NAMALWA (cell line): ENCODE measurements at places on chromosomes 6 and 20.

- no peak for DNase-seq
These were observed 1.0 kb downstream of the TOMM34 start for GRCh38 chr20:44959082-44959637.

DNA sequence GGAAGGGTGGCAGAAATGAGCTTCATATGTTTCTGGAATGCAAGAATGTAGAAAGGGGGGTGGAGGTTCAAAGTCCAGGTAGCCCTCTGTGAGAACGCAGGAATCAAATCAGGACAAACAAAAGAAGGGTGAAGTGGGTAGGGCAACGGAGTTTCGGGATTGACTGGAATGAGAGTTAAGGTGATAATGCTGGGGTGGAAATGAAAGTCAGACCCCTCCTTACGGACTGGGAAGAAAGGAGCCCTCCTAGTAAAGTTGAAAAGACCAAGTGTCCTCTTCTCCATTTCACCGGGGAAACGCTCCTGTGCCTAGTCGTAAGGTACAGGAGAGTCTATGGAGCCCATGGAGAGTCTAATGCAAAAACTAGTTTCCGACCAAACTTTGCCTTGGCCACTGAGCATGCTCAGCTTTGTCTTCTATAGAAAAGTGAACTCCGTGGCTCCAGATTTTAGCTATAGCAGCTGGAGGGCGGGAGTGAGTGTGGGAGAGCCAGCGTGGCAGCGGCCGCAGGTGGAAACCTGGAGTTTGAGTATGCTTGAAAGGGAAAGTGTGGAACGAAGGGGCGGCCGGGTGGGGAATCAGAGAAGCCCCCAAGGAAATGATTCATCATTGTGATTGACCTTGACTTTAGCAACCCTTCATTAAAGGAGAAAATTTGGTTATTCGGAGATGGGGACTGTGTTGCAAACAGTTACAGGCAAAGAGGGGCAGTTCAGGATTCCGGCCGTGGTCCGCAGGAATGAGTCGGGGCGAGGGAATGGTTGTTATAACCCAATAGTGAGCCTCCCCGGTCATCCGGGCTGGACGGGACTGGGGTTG is 1.3 kb upstream of the LRRC1 start:
- DNase-seq, result peak; percentile 64

DNA sequence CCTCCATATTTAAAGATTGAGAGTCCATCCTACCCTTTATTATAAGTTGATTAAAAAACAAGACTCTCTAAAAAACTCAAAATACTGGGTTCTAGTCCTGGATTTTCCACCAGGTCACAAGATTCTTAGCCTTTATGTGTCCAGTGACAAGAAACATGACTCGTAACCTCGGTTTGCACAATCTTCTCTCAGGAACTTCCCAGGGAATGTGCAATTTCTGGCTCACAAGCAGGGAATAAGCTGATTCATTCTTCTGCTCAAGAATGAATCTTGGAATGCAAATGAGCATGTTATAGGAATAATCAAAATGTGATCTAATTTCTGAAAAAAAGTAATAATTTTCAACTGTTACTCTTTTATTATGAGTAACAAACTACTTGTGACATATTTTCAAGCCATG is 45.1 kb downstream of the OGFRL1 start:
- no peak for DNase-seq

DNA sequence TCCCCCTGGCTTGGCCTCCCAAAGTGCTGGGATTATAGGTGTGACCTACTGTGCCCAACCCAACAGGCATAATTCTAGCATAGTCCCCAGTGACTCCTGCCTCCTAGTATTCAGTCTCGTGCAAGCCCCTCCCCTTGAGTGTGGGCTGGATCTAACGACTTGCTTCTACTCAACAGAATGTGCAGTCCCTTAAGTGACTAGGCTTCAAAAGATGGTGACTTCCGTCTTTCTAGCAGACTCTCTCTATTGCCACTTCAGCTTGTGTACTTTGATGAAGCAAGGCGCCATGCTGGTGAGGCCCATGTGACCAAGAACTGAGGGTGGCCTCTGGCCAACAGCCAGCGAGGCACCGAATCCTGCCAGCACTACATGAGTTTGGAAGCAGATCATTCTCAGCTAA is 109.6 kb upstream of the TRAF3IP2 start:
- DNase-seq, result no peak

DNA sequence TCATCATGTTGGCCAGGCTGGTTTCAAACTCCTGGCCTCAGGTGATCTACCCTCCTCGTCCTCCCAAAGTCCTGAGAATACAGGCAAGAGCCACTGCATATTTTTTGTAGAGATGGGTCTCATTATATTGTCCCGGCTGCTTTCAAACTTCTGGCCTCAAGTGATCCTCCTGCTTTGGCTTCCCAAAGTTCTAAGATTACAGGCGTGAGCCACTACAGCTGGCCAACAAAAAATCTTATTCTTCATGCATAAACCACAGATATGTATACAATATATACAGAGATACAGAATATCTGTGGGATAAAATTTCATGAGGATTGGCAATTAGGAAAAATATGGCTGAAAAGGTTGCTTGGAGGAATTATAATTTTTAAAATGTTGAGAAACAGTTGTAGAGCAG is 49.9 kb downstream of the SLC35A1 start:
- DNase-seq, result no peak

- no peak for DNase-seq
These were observed 20.4 kb downstream of the UTRN start for GRCh38 chr6:144305567-144305966.

DNA sequence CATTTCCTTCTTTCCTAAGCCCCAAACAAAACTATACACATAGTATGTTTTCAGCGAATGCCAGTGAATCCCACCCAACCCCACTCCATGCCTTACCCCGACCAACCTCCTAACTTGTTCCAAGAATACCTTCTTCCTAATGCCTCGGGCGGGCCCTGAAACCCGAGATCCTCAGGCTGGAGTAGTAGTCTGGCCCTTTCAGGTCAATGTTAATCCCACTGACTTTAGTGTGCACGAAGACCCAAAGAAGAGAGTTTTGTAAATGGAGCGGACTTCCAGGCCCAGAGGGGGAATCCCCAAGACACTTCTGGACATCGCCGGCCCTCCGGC is 394 bp downstream of the YIPF3 start:
- DNase-seq, result no peak

DNA sequence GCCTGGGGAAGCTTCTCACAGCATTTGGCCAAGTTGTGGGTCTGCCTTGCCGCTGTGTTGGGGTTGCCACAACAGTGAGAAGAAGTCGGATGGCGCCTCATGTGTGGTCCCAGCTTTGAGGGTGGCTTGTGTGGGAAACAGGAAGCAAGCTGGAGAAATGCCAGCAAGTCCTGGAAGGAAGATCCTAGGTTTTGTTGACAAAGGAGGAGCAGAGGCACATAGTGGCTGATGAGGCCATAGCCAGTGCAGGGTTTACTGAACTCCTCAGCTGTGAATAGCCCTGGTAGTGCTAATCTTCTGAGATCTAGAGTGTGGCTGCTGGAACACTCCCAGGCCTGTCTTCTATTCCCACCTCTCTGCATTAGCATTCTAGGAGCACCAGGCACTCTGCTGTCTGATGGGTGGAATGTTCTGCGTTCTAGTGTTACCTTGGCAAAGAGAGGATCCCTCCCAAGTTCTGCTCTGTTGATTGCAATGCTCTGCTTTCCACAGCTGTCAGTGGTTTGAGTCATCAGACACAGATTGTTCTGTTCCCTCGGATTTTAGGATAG is 25.2 kb downstream of the SNPH start:
- DNase-seq, result no peak

GRCh38 chr20:24695529-24696225 is 226.2 kb downstream of the SYNDIG1 start:
- DNase-seq, result no peak

DNA sequence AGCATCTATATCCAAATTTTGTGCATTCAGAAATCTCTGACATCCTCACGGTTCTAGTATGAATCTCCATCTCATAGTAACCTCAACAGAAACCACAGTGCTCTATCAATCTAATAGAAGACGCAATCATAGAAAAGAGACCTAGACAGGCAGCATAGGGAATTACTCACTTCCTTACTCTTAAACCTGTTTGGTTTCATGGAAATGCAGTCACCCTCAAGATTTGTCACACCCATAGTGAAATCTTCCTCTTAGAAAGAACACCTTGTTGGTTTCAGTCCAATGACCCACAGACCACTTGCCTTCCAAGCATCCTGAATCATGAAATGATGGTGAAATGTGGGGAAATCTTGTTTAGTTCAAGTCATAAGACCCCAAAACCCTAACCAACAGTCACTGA is 166.1 kb upstream of the PRDM1 start:
- DNase-seq, result no peak

DNA sequence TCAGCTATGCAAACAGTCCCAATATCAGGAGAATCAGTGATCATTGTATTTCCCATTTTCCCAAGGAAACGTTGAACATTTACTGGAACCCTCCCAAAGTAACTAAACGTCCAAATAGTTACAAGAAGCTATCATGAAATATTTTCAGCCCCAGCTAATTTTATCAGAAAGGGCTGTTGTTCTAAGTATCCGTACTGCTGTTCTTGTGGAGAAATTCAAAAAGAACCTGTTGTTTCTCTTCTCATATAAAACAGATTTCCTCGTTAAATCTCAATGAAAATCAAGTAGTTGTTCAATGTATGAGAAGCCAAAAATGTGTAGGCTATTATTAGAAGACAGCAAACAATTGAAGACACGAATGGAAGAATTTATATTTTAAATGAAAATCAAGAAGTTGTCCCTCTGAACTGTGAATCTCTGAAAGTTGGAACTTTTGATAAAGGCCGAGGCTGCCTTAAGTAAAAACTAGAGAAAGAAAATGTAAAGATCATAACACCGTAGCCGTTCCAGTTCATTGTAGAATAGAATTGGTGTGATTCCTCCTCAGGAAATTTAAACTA is 107.7 kb downstream of the HFE start:
- peak; percentile 57 for DNase-seq

DNA sequence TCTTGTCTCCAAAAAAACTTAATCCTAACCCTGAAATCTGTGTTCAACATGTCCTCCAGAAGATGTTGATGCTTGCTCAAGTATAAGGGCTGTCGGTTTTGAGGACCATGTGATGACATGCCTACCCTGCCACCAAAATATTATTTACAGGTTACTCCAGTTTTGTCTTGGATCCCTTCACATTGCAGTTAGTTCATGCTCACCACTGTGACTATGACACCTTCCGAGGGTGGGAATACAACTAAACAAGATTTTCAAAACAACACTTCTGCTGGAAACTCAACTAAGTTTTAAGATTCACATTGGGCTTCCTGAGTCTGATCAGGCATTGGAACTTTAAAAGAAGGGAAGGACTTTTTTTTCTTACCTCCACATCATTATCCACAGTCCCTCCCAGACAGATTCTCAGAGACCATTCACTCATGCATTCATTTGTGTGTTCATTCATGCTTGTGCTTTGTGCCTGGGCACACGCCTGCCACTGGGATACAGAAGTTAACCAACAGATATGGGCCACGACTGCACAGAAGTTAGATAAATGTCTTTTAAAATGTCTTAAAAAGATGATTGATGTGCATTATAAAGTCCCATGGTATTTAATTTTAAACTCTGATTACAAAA is 118.7 kb upstream of the GJE1 start:
- DNase-seq, result no peak

- DNase-seq, result no peak
These were observed 42.7 kb downstream of the SASH1 start for GRCh38 chr6:148385379-148385778.

GRCh38 chr20:50498071-50498776 is 12.0 kb upstream of the PTPN1 start:
- DNase-seq, result no peak

- no peak for DNase-seq
These were observed 105.4 kb upstream of the PLEKHG1 start for GRCh38 chr6:150494241-150494640.

- no peak for DNase-seq
These were observed 1063.3 kb upstream of the CITED2 start for GRCh38 chr6:140437619-140438345.

DNA sequence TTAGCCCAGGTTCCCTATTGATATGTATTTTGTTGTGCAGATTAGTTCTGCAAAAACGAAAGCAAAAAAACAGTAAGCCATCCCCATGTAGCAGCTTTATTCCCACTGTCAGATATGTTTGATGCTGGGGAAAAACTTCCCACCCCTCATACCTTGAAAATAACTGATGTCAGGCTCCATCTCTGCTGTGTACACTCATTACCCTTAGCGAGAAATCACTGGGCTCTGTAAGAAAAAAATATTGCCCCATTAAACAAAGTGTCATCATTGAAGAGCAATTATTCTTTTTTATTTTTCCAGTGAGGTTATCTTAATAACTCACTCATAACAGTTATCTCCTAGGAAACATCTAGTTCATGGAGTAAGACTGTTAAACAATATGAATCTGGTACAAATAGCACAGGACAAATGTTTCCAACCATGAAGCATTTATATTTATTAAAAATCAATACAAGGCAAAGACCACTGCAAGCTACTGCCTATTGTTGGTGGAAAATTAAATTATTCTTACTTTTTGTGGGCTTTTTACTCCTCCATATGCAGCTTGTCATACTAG is 268.8 kb downstream of the LMBRD1 start:
- DNase-seq, result no peak

DNA sequence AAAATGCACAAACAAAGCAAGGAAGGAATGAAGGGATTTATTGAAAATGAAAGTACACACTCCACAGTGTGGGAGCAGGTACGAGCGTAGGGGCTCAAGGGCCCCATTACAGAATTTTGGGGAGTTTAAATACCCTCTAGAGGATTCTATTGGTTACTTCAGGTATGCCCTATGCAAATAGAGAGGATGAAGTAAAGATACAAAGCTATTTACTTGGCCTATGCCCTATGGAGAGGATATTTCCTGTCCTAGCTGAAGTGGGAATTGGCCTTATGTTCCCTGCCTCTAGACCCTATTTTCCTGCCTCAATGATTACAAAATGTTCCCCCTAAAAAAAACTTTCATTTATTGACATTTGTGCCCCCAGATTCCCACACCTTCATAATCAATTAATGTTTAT is 59.7 kb upstream of the ASIP start:
- no peak for DNase-seq

DNA sequence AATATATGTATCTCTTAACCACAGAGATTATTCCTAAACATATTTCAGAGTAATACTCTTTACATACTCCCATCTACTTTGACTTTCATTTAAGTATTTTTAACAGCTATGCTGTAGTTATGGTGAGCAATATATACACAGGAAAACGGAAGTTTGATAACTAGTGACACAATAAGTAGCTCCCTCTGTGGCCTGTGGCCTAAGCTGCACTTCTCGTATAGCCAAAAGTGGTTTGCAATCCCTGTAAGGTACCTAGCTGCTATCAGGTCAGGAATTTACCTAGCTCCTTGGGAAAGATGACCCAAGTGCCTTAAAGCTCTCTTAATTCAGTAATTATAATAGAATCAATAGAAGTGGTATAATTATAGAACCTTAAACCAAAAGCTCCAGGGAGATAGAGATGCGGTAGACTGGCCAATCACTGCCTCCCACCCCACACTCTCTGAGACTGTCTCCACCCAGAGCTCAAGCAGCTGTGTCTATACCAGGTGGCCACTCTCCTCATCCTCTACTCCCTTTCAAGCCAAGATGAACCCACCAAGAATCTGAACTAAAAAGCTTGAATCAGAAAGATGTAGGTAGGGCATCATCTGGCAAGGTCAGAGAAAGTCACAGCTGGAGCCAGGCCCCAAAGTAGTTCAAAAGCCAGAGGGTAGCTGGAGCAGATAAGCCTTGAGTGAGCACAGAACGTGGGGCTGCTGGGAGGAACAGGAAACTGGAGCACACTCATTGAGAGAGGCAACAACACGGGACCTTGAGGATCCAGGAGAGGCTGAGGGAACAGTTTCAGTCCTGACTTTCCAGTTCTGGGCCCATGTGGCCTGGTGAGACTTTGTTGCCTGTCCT is 84.9 kb upstream of the ASF1A start:
- DNase-seq, result peak; percentile 50
